ENCODE measurements at places on chromosomes 7 and 10. TPM values are rescaled to one million over a fixed set of nuclear protein-coding genes. Genes with fewer than 3 reads are reported as not detected.
A peak's percentile ranks its signal among the peaks of the same experiment; 100 is the strongest.

GRCh38 chr10:121734589-121735045 lies 136.4 kb upstream of the FGFR2 start:
- DNase-seq = no peak

- no peak for DNase-seq
Measured at GRCh38 chr10:58158806-58159205, 108.9 kb downstream of the IPMK start.

GRCh38 chr10:117419921-117420320 lies 44.7 kb upstream of the PDZD8 start:
- DNase-seq = no peak

DNA sequence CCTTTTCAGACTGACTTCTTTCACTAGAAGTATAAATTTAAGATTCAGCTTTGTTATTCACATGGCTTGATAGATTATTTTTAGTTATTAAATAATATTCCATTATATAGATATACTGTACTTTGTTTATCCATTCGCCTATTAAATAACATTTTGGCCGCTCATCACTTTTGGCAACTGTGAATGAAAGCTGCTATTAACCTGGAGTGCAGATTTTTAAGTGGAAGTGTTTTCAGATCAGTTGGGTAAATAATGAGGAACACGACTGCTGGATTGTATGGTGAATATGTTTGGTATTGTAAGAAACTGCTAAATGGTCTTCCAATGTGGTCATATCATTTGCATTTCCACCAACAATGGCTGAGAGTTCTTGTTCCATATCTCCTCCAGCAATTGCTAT lies 97.6 kb upstream of the ZNF804B start:
- no peak for DNase-seq

GRCh38 chr7:155916926-155917655 lies 104.8 kb upstream of the SHH start:
- DNase-seq = no peak

DNA sequence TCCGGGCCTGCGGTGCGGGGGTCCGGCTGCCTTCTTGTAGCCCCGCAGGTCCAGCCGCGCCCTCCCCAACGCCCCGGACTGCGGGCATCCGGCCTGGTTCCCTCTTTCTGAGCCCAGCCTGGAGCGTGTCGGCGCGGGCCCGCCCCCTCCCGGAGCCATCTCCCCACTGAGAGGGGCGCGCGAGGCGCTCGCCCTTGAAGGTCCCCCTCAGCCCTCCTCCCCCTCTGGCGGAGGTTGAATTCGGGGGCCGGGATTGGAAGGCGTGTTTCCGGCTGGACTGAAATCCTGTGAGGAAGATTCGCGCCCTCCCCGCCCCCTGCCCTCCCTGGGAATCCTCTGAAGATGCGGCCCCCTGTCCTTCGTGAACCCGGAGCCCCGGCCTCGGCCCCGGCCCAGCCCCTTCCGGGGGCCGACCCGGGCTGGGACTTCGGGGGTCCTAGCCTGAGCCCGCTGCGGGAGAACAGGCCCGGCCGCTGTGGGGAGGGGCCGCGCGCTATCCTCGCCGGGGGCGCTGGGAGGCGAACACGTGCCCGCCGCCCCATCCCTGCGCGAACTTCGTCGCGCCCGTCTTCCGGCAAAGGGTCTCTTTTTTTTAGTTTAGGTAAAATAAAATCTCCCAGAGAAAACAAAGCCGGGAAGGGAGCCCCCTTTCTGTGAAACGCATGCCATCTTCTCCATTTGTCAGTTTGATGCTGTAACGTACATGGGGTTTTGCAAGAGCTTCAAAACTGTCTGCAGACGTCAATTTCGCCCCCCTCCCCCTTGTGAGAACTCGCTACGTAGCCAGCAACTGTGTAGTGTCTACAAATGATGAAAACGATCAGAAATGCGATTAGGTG lies 636 bp downstream of the PDCD4 start:
- peak; percentile 90 for DNase-seq

DNA sequence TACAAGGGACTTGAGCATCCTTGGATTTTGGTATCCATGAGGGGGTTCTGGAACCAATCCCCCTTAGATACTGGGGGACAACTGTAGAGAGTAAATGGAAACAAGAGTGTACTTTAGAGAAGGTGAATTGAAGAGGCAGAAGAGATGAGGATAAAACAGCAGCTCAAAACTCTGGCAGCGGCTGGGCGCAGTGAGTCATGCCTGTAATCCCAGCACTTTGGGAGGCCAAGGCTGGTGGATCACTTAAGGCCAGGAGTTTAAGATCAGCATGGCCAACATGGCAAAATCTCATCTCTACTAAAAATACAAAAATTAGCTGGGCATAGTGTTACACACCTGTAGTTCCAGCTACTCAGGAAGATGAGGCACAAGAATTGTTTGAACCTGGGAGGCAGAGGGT lies 218.7 kb downstream of the GALNT17 start:
- no peak for DNase-seq

- DNase-seq = no peak
Measured at GRCh38 chr7:91999631-92000565, 59.2 kb downstream of the AKAP9 start.

DNA sequence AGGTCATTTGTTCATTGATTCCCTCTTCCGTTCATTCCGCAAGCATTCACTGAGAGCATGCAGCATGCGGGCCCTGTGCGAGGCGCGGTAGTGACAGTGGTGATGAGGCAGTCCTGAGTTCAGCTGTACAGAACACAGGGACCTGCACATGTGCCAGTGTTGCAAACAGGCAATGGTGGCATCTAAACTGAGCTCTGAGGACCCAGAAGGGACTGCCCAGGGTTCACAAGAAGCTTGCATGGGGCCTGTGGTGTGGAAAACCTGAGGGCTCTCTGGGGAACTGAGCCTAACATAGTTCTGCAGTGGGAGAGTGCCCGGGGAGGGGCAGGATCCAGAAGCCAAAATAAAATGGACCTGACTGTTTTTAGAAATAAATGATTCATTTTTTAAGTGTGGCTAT lies 13.2 kb downstream of the ZNF488 start:
- peak; percentile 22 for DNase-seq

- no peak for DNase-seq
Measured at GRCh38 chr10:91023700-91024398, 103.0 kb upstream of the ANKRD1 start.

- no peak for DNase-seq
Measured at GRCh38 chr10:21021231-21021630, 124.1 kb upstream of the NEBL start.

DNA sequence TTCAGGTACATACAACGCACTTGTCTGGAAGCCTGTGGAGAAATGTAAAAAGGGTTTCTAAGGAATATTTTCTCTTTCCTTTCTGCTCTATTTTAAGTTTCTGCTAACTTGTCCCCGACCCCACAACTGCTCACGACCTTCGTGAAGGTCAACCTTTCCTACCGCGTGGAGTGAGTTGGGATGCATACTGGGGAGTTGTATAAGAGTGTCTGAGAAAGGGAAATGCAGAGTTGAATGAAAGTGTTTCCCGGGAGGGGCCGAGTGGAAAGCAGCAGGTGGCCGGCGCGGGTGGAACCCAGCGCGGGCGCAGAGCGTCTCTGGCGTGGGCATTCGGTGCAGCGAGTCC lies 17.9 kb upstream of the ACBD5 start:
- no peak for DNase-seq

GRCh38 chr10:78852466-78853240 lies 216.1 kb upstream of the ZMIZ1 start:
- DNase-seq = no peak

DNA sequence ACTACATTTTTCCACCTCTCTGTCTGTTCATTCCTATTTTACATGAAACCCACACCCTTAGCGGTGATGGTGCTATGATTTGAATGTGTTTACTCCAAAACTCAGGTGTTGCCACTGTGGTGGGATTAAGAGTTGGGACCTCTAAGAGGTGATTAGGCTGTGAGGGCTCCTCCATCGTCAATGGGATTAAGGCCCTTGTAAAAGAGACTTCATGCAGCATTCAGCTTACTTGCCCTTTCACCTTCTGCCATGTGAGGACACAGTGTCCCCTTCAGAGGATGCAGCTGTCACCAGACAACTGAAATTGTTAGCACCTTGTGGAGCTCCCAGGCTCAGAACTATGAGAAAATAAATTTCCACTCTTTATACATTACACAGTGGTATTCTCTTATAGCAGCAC lies 182.2 kb downstream of the NOC3L start:
- no peak for DNase-seq

DNA sequence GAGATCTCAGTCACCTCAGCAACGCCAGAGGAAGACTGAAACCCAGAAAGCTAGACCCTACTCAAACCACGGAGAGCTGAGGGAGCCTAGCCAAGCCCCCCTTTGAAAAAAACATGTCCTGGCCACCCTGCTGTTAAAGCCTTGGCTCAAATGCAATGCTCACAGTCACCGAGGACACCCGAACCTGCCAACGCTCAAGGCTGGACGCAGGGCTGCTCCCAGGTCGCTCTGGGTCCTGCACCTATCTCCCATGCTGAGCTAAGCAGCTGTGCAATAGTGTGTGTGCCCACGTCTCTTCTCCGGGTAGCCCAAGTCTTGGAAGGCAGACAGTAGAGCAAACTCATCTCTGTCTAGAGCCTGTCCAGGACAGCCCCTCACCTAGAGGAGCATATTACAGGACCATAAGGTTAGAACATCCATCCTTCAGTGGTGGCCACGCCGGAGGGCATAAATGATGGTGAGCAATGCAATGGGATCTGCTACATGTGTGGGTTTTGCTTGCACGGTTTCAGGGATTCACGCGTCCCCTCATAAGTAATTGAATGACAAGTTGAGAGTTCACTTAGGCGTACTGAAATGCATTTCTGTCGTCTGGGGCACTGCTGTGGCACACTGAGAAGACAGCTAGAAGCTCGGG lies 94.2 kb upstream of the DDC start:
- peak; percentile 47 for DNase-seq

- DNase-seq = no peak
Measured at GRCh38 chr10:132184816-132185593, 1.7 kb upstream of the DPYSL4 start.

- DNase-seq = no peak
Measured at GRCh38 chr10:24446739-24447138, 237.8 kb downstream of the KIAA1217 start.

TMEM130 gene
- total RNA-seq = not detected

KCNH2 gene
- not detected for total RNA-seq

TMEM270 gene
- not detected for total RNA-seq

All from activated CD8-positive, alpha-beta memory T cell treated with anti-CD3 and anti-CD28 coated beads, Interleukin-2, amount 10 ng/mL, durations not matched to agents 7 days and 5 days (primary cell).